ENCODE measurements at places on chromosomes 16 and 17.

- no peak for DNase-seq
Measured at GRCh38 chr16:15879255-15879811, 9.1 kb downstream of the CEP20 start.

GRCh38 chr16:4556112-4556511, at the start of gene C16orf96:
TSS of gene C16orf96 (plus strand) at chr16:4556340. CDS start at chr16:4556490, 150 bp downstream.
- no peak for DNase-seq

DNA sequence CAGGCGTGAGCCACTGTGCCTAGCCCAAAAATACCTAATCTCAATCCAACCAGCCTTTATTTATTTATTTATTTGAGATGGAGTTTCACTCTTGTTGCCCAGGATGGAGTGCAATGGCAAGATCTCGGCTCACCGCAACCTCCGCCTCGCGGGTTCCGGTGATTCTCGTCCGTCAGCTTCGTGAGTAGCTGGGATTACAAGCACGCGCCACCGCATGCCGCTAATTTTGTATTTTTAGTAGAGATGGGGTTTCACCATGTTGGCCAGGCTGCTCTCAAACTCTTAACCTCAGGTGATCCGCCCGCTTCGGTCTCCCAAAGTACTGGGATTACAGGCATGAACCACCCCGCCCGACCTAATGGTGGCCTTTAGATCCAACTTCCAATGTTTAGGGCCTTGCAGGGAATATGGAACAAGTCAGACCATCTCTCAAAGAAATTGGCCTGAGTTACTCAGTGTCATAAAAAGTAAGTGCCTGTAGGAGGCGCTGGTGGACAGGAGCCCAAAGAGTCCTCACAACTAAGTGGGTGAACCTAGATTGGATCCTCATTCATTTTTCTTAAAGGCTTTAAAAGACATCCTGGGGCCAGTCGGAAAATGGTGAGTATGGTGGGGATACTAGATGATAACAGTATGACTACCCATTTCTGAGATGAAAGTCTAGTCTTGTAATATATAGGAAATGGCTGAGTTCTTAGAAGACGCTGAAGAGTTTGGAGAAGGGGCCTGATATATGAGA, 4.6 kb downstream of the ZSCAN10 start:
- DNase-seq, result no peak

DNA sequence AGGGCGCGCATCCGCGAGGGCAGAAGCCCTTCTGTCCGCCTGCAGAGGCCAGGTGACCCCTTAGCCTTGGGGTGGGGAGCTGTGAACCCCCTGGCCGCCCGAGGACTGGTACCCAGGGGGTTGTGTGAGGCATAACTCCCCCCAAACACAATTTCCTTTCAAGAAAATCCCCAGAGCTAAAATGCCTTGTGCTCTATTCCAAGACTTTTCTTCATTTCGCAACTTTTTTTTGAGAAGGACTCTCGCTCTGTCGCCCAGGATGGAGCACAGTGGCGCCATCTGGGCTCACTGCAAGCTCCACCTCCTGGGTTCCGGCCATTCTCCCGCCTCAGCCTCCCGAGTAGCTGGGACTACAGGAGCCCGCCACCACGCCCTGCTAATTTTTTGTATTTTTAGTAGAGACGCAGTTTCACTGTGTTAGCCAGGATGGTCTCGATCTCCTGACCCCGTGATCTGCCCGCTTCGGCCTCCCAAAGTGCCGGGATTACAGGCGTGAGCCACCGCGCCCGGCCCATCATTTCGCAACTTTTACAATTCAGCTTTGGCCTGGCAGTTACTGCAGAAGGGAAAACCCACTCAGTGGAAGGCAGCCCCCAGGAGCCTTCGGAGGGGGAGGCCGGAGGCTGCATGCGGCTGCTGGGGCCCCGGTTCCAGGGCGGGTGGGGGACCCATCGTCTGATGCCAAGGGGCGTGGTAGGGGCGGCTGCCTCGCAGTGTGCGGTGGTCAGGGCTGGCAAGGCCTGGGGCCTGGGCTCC, 963 bp upstream of the APRT start:
- no peak for DNase-seq

DNA sequence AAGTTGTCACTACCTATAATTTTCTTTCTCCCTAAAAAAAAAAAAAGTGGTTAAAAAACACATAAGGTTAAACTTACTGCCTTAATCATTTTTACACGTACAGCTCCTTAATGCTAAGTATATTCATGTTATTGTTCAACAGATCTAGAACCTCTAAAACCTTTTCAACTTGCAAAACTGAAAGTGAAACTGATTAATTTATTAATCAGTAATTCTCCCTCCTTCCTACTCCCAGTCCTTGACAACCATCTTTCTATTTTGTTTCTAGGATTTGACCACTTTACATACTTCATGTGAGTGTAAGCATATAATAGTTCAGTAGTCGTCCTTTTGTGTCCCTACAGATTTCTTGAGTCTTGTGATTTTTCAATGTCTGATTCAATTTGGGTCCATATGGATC, 251.4 kb upstream of the KIF2B start:
- no peak for DNase-seq

GRCh38 chr16:4678596-4678995, 14.8 kb upstream of the NUDT16L1 start:
- DNase-seq, result no peak

GRCh38 chr17:79188048-79188447, 113.4 kb downstream of the ENGASE start:
- no peak for DNase-seq

- no peak for DNase-seq
Measured at GRCh38 chr17:1474402-1475189, 17.9 kb downstream of the MYO1C start.

DNA sequence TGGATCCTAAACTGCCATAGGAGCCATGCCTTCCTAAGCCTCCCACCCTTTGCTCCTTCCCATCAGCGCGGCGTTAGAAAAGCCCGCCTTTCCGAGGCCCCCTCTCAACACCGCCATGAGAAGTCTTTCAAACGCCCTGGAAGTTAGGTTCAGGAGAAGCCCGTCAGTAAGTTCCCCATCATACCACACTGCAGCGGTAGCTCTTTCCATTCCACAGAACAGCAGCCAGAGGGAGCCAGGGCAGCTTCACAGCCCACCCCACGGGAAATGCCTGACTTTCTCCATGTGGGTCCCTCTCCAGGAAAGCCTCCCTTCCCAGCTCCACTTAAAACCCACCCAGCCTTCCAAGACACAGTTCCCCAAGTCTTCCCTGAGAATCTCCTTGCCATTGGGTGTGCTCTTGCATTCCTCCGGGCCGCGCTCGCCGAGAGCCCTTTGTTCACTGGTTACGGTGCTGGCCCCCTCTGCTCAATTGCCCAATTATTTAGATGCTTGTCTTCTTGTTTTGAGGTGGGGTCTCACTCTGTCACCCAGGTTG, 28.7 kb downstream of the KIAA0513 start:
- DNase-seq, result peak; percentile 20

- DNase-seq, result no peak
Measured at GRCh38 chr16:30951750-30952149, 2.9 kb downstream of the ORAI3 start.

DNA sequence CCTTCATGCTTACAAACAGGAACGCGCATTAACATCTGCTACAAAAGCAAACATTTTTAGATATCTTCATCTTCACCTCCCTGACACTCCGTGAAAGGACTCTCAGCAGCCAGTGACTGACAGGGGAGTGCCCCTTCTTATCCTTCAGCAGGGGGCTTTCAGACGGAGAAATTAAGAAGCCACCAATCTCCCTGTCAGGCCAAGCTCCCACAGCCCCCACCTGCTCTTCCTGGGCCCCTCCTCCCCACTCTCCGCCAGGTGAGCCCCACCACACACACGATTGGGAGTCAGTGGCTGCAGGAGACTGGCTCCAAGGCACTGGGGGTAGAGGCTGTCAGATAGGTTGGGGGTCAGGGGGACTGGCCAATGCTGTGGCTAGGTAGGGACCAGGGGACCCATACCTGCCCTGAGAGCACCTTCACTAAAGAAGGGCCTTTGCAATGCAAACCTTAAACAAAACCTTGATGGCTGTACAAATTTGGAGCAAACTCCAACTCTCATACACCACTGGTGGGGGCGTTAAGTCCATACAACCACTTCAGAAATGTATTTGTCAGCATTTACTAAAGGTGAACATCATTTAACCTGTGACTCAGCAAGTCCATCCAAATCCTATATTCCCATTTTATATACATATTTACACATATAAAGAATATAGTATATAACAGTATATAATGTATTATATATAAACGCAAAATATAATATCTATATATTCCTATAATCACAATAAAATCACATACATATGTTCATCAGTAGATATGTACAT, 232.2 kb downstream of the ZNF423 start:
- DNase-seq, result no peak

DNA sequence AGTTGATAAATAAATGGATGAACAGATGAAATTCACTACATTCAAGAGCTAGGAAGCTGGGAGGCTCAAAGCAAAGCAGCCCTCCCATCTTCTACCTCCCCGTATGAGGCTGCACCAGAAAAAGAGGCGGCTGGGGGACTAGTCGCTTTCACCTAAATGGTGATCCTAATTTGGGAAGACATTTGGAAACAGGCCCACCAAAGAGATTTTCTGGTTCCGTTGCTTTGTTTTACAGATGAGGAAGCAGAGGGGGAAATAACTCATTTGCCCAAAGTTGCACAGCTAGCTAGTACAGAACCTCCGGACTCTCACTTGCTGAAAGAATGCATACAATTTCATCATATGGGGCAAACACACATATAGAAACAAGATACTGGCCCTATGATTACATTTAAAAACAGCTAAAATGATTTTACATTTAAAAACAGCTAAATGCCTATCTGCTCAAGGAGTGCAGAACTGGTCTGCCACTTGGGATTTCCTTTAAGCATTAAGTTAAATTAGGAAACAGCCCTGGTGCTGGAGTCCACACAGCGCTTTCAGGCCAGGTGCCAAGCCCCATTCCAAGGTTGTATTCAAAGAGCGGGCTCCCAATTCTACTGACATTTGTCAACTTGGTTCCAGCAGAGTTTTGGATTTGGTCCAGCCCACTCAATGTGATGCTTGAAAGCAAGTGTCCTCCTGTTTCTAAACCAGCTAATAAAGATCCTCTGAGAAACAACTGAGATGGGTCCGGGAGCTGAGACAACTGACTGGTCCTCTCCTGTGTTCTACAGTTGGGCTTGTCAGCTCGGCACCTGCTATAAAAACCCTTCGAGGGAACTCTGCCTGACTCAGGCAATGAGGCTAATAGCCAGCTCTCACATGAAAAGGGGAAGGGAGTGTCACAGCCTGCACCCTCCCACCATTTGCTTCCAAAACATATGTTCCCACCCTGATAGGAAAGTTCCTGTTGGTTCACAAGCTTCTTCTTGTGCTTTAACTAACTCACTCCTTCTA, 11.7 kb downstream of the ERN1 start:
- no peak for DNase-seq

DNA sequence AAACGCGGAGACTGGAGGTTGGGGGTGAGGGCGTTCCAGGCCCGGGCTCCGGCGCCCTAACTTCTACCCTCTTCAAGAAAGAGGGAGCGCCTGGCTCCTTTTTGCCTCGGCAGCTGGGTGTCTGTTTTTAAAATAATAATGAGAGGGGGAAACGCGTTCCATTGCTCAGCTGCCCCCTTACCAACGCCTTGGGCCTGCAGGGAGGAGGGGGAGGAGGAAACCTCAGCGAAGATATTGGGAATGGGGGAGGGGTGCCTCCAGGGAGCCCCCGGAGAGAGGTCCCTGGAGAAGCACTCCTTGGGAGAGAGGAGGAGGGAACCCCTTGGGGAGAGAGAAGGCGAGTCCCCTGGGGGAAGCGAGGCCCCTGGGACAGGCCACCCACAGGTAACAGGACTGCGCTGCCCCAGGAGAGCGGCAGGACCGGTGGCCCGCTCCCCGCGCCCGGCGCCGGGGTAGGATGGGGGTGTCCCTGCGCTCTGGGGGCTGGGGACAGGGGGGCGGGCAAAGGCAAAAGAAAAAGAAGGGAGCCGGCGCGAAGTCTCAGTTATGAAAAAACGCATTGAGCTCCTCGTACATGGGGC, 2.7 kb downstream of the NEUROD2 start:
- DNase-seq, result no peak

DNA sequence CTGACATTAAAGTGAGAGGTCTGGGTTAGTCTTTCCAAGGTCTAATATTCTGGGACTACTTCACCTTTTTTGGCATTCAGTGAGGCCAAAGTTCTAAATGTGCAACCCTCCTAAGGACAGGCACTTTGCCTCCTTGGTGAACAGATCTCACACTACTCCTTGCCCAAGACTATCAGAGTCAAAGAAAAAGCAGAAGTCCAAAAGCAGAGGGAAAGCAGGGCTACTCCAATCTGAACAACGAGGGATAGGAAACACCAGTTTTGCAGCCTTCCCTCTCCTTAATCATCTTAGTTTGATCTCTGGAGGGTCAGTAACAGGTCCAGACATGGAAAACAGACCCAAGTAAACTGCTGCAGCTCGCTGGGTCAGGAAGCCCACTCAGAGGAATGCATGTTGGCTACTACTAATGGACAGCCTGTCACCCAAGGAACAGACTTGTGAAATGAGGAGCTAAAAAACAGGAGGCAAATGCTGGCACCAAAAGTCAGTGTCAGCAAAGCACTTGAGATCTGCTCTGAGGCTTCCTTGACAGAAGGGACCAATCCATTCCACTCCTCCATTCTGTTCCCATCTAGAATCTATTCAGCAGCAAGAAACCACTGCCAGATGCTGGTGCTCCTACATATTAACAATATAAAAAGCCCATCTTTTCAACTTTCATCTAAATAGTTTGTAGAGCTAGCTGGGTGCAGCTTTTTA, 29.9 kb downstream of the DCUN1D3 start:
- no peak for DNase-seq

DNA sequence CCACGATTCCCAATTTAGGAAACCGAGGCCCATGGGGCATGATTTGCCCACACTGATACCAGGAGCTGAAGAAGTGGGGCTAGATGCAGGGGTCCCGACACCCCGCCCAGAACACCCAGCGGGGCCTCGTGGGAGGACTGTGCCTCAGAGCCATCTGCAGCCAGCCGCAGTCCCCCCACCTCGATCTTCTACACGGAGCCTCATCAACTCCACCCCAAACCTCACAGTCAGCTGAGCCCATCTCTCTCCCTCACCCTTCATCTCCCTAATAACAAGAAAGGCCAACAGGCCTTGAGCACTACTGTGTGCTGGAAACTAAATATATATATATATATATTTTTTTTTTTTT, 4.2 kb downstream of the ITGAE start:
- DNase-seq, result no peak

DNA sequence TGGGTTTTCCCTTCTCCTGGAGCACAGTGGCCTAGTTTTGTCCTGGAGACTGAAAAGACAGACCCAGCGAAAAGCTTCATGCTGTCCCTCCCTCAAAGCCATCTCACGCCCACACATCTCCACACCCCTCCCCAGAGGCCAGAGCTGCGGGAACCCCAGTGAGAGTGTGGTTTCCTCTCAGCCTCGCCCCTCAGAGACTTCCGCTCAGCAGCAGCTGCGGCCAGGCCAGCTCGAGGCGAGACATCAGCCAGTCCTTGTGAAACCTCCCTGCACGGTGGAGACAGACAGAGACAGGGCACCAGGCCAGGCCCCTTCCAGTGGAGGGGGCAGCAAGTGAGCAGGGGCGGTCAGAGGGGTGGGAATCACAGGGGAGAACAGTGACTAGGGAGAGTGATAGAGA, 77.0 kb upstream of the TNRC6C start:
- DNase-seq, result peak; percentile 16

- no peak for DNase-seq
Measured at GRCh38 chr16:88549671-88550245, 20.4 kb upstream of the ZC3H18 start.

- no peak for DNase-seq
Measured at GRCh38 chr16:74950511-74950910, 34.4 kb downstream of the WDR59 start.

- DNase-seq, result no peak
Measured at GRCh38 chr16:11735787-11736186, 6.9 kb downstream of the TXNDC11 start.

GRCh38 chr16:72241930-72242329, 70.0 kb upstream of the PMFBP1 start:
- no peak for DNase-seq

- peak; percentile 40 for DNase-seq
Measured at GRCh38 chr17:36703860-36704266, 102.5 kb downstream of the MRM1 start.

Data from hypothalamus (tissue), 51 donors.